Left ventricle myocardium inferior (tissue), 1 donor: ENCODE measurements at places on chromosomes 6 and 20. TPM values are rescaled to one million over a fixed set of nuclear protein-coding genes. Genes with fewer than 3 reads are reported as not detected.

DNA sequence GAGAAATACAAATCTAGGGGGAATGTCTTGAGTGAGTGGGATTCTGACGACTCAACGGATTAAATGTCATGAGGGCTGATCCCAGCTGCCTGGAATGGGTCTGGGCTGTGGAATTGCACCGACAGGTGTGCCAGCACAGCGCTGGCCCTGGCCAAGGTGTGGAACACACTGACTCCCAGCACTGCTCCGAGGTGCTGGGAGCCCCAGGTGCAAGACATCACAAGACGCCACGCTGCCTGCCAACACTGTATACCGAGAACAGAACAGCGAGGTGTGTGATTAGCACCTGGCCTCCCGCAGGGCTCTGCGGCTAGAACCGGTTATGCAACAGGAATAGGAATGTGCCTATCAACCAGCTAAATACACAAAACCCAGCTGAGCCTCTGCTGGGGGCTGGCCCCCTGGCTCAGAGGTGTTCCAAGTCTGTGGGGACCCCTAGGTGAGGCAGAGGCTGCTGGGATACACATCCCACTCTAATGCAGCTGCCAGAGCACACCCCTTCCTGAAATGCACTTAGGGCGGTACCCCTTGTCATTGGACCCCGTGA is 24.8 kb upstream of the APMAP start:
- H3K36me3 ChIP-seq = peaks cover 83% of the 10 kb centered on the region
- DNase-seq = no peak
- no peak overlapping the region for H3K27ac ChIP-seq
- no peak overlapping the region for H3K4me3 ChIP-seq
- peaks cover 76% of the 10 kb centered on the region for H3K4me1 ChIP-seq

GRCh38 chr6:50864601-50865000 is 45.9 kb downstream of the TFAP2B start:
- no peaks in the 10 kb centered on the region for H3K4me1 ChIP-seq
- no peak for DNase-seq
- H3K4me3 ChIP-seq = no peak overlapping the region
- H3K27me3 ChIP-seq = peaks cover 11% of the 10 kb centered on the region
- no peaks in the 10 kb centered on the region for H3K36me3 ChIP-seq
- no peak overlapping the region for H3K27ac ChIP-seq

DNA sequence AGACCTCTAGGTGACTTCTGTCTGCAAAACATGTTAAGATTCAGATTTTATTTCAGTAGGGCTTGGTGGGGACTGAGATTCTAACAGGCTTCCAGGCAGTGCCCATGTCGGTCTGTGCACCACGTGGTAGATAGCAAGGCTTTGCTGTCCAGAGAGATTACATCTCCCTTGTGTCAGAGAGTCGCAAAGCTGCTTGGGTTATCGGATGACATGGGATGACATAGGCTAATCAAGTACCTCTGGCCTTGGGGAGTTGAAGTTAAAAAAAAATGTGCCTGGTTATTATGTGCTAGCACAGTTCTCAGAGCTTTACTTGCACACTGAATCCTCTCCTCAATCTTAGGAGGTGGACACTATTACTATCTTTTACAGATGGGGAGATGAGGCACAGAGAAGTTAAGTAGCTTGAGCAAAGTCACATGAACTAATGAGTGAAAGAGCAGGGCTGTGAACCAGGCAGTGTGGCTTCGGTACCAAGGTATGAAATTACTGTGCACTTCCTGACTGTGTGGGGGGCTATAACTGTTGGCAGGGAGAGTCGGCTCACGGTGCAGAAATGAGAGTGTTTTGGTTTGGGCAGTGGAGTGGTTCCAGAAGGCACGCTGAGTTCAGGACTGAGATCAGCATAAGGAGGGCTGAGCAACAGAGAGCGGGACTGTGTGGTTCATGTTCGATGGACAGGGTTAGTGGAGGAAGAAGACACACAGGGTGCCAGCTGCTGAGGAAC is 41.1 kb downstream of the FARS2 start:
- H3K27ac ChIP-seq = no peak overlapping the region
- DNase-seq = no peak
- H3K4me1 ChIP-seq = peaks cover 14% of the 10 kb centered on the region
- H3K27me3 ChIP-seq = no peaks in the 10 kb centered on the region

DNA sequence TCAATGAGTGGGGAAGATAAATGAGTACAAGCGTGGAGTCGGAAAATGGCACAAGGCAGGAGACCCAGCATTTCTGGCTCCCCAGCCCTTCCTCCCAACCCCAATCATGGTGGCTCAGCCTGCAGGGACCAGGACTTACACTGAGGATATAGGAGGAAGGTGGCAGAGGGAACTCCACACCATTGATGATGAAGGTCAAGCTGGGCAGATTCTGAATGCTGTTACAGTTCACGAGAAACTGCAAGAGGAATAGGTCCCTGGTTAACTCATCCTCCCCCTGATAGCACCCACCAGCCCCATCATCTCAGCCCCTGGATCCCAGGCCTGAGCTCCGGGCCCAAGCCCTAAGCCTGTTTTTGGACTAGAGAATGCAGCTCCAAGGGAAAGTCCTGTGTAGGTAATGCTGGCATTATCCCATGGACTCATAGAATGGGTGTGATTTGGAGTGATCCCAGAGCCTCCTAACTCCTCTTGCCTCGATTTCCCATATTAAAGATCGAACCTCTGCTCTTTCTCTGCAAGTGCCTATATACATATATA is 2.3 kb upstream of the TFEB start:
- no peak for DNase-seq
- no peaks in the 10 kb centered on the region for H3K27me3 ChIP-seq
- H3K27ac ChIP-seq = no peak overlapping the region
- no peaks in the 10 kb centered on the region for H3K36me3 ChIP-seq
- H3K4me1 ChIP-seq = peaks cover 25% of the 10 kb centered on the region

DNA sequence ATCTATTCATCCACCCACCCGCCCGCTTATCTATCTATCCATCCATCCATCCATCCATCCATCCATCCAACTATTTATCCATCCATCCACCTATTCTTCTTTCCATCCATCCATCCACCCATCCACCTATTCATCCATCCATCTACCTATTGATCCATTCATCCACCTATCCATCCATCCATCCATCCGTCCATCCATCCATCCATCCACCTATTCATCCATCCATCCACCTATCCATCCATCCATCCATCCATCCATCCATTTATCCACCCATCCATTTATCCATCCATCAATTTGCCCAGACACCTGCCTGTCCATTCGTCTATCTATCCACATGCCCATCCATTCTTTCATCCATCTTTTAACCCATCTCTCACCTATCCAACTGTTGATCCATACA is 71.1 kb upstream of the PMEPA1 start:
- no peaks in the 10 kb centered on the region for H3K36me3 ChIP-seq
- no peak overlapping the region for H3K4me3 ChIP-seq
- no peak for DNase-seq

GRCh38 chr6:67265996-67266921 is 1368.8 kb upstream of the ADGRB3 start:
- no peak overlapping the region for H3K27ac ChIP-seq
- H3K36me3 ChIP-seq = no peaks in the 10 kb centered on the region
- H3K4me1 ChIP-seq = no peaks in the 10 kb centered on the region

GRCh38 chr6:156949376-156949775 is 172.2 kb downstream of the ARID1B start:
- H3K36me3 ChIP-seq = no peaks in the 10 kb centered on the region
- no peak for DNase-seq
- peak overlapping the region; percentile 54 for H3K27ac ChIP-seq
- no peaks in the 10 kb centered on the region for H3K27me3 ChIP-seq
- peaks cover 82% of the 10 kb centered on the region for H3K4me1 ChIP-seq

DNA sequence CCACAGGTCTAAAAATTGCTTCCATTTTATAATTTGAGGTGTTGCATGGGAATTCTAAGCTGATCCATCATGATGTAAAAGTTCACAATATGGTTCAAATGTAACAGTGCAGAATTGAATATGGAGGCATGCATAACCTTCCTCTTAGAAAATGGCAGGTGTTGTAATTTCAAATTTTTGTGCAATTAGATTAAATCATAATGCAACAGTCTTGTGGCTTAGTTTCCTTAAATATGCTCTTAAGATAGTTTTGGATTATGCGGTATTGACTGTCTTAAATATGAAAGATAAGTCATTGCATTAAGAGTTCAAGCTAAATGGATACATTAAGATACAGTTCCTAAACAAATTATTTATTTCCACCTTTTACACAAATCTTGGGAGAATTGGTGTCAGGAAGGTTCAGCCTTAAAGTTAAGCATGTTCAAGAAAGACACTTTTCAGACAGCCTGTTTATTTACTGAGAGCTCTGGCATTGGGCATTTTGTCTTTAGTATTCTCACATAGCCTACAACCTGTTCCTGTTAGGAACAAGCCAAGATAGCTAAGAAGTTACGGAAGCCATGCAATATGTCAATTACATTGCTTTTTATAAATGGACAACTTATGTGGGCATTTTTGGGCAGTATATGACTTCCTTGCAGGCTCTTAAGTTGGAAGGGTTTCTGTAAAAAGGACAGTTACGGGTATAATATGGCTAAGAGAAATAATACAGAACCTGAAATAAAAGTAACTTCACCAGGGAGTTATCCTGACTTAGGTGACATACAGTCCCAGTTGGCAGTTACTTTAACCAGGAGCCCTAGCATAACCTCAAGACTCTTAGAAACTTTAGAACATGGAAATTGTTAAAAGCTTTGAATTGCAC is 9.3 kb downstream of the SRSF3 start:
- no peak for DNase-seq
- H3K36me3 ChIP-seq = peaks cover 100% of the 10 kb centered on the region
- H3K27ac ChIP-seq = no peak overlapping the region

- no peak overlapping the region for H3K4me3 ChIP-seq
- H3K27ac ChIP-seq = no peak overlapping the region
- no peaks in the 10 kb centered on the region for H3K36me3 ChIP-seq
- H3K27me3 ChIP-seq = no peaks in the 10 kb centered on the region
- DNase-seq = no peak
These were observed 306.5 kb upstream of the RUNX2 start for GRCh38 chr6:45021676-45022075.

GRCh38 chr6:39312912-39313525 is 1.2 kb downstream of the KCNK17 start:
- H3K27ac ChIP-seq = no peak overlapping the region
- H3K4me3 ChIP-seq = peak overlapping the region; percentile 54
- H3K4me1 ChIP-seq = peaks cover 16% of the 10 kb centered on the region
- H3K36me3 ChIP-seq = no peaks in the 10 kb centered on the region

DNA sequence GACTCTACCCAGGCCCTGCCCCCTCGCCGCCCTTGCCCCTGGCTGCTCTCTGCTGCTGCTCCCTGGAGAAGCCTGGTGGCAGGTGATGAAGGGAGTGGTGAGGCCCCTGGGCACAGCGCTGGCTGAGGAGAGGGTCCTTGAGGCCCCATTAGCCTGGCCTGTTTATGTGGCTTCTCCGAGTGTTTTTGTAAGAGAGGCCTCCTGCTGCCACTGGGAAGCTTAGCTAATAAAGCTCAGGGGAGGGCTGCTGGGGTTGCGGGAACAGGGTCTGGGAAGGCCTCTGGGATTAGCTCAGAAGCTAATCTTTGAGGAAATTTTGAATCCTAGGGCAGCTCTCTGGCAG is 15.5 kb downstream of the EBF4 start:
- H3K4me1 ChIP-seq = no peaks in the 10 kb centered on the region
- peaks cover 25% of the 10 kb centered on the region for H3K27me3 ChIP-seq

- H3K4me1 ChIP-seq = no peaks in the 10 kb centered on the region
- DNase-seq = no peak
- no peak overlapping the region for H3K4me3 ChIP-seq
- H3K36me3 ChIP-seq = no peaks in the 10 kb centered on the region
- H3K27ac ChIP-seq = no peak overlapping the region
These were observed 106.3 kb upstream of the BMP5 start for GRCh38 chr6:55981660-55982059.

GRCh38 chr20:8568075-8568474 is 436.0 kb downstream of the PLCB1 start:
- DNase-seq = no peak
- no peaks in the 10 kb centered on the region for H3K4me1 ChIP-seq
- H3K36me3 ChIP-seq = no peaks in the 10 kb centered on the region
- peak overlapping the region; percentile 16 for H3K27ac ChIP-seq

DNA sequence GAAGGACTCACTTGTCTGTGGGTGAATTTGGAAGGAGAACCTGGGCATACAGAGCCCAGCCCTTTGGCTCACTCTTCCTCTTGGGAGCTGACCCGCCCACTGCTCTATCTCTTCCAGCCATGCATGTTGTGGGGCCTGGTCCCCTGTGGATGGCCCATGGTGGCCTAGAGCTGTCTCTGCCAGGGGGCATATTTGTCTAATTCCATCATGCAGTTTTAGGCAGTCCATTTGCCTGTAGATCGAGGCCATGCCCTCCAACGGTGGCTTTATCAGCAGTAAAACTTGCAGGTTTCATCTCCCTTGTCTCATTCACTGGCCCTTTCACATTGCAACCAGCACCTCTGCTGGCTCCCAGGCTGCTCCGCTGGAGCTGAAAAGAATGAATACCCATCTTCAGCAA is 12.9 kb upstream of the EZR start:
- H3K27me3 ChIP-seq = no peaks in the 10 kb centered on the region
- peaks cover 19% of the 10 kb centered on the region for H3K4me1 ChIP-seq
- no peak overlapping the region for H3K27ac ChIP-seq
- H3K4me3 ChIP-seq = no peak overlapping the region

DNA sequence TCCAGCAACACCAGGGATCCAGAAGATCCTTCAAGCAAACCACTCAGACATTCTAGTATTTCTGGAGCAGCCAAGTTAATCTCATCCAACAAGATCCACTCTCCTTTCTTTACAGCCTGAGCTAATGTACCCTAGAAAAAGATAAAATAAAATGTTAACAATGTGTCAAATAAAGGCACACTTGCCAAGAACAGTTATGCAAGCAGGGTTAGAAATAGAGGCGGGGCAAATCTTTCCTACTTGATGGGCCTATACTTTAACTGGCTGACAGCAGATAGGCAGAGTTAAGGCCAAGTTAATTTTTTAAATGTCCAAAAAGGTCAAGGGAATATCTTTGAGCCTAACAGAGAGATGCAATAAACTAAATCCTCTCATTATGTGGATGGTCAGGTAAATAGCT is 60.8 kb downstream of the MDN1 start:
- H3K27me3 ChIP-seq = no peaks in the 10 kb centered on the region
- H3K36me3 ChIP-seq = peaks cover 64% of the 10 kb centered on the region
- DNase-seq = no peak
- H3K4me1 ChIP-seq = peaks cover 42% of the 10 kb centered on the region
- H3K4me3 ChIP-seq = no peak overlapping the region

DNA sequence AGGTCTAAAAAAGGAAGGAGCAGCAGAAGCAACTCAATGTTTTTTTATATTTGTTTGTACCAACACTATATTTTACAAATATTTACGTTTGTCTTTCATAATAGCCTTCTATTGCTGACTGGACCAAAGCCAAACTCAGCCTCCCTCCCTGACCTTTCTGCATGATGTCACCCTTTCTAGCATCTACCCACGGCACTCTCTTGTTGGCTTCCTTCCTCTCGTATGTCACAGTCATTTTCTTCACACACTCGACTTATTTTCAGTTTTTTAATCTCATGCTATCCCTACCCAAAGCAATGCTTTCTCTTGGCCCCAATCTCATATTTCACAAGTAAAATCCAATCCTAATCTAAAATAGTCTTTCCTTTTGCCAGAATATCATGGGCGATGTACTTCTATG is 16.3 kb upstream of the FAM8A1 start:
- peaks cover 18% of the 10 kb centered on the region for H3K4me1 ChIP-seq
- DNase-seq = no peak
- no peaks in the 10 kb centered on the region for H3K36me3 ChIP-seq
- H3K4me3 ChIP-seq = peak overlapping the region; percentile 44
- H3K27me3 ChIP-seq = no peaks in the 10 kb centered on the region
- H3K27ac ChIP-seq = peak overlapping the region; percentile 77

GRM1 gene
- 6.7 TPM for total RNA-seq

HLA-G gene
- not detected for total RNA-seq

TSHZ2 gene
- total RNA-seq = 3.1 TPM

NNAT gene
- total RNA-seq = 0.33 TPM

RIPOR3 gene
- total RNA-seq = 6.5 TPM

COL9A1 gene
- 0.08 TPM for total RNA-seq

NOL7 gene
- total RNA-seq = 46.9 TPM

MACROD2 gene
- total RNA-seq = 3.6 TPM
